IPS-NIHi11 (cell line): ENCODE measurements at places on chromosomes 2 and 18.

DNA sequence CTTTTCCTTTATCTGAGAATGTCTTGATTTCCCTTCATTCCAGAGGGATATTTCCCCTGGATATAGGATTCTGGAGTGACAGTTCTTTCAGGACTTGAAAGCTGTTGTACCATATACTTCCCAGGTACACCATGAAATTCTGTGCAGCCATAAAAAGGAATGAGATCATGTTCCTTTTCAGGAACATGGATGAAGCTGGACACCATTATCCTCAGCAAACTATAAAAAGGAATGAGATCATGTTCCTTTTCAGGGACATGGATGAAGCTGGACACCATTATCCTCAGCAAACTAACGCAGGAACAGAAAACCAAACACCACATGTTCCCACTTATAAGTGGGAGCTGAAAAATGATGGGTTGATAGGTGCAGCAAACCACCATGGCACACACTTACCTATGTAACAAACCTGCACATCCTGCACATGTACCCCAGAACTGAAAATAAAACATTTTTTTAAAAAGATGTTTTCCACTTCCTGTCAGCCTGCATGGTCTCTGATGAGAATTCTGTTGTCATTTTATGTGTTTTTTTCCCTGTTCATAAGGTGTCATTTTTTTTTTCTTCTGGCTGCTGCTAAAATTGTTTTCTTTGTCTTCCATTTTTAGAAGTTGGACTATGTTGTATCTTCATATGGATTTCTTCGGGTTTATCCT is 133.3 kb downstream of the DNAH6 start:
- DNase-seq, result no peak

DNA sequence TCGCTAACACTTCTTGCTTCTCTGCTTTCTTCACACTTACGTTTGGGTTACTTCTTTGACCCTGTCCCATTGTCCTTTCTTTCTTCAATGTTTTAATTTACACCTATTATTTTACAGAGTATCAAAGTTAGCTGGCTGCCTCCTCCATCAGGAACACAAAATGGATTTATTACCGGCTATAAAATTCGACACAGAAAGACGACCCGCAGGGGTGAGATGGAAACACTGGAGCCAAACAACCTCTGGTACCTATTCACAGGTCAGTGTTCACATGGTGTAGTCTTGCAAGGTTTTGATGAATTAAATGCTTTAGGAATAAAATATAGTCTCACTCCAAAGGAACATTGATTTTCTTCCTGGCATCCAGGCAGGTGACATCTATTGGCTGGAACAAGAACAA is 919.0 kb downstream of the MBD2 start:
- DNase-seq, result no peak

DNA sequence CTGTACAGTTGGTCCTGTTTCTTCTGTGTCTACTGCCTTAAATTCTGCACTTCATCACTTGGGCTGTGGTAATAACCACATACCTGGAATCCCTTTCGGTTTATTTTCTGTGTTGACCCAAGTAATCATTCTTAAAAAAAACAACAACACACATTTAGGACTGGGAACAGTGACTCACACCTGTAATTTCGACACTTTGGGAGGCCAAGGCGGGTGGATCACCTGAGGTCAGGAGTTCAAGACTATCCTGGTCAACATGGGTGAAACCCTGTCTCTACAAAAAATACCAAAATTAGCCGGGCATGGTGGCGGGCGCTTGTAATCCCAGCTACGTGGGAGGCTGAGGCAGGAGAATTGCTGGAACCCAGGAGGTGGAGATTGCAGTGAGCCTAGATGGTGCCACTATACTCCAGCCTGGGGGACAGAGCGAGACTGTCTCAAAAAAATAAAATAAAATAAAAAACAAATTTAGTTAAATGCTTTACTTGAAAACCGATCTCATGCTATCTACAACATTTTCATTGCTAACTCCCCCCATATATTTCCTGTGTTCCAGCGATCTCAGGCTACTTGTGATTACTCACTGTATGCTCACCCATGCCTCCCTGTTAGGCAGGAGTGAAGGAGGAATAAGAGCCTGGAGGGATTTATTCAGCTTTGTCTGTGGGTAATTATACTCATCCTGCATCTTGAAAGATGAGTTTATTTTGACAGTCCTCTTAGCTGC is 18.2 kb downstream of the ACSL3 start:
- DNase-seq, result no peak

DNA sequence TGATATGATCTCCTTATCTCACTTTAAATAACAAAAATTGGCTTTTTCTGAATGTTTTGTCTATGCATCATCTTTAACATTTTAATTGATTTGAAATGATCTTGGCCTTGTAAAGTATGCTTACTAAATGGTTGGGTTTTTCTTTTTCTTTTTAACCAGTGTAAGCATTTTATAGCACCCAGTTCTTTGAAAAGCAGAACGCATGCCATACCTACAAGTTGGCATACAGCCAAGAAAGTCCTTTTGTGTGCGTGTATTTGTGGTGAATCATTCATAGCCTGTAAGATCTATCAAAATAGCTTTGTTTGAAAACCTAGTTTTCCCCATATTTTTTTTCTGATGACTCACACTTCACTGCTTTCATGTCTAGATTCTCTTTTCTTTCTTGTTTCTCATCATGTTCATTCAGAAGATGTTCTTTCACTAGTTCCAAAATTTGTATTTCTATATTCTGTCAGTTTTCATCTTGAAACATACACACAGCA is 4.1 kb upstream of the VRK2 start:
- DNase-seq, result no peak

GRCh38 chr2:233381638-233381995 is 27.3 kb downstream of the DGKD start:
- DNase-seq, result no peak

- DNase-seq, result no peak
Observed at GRCh38 chr2:170462433-170463205, 252.5 kb upstream of the SP5 start.

GRCh38 chr2:160650196-160651118 is 156.8 kb upstream of the RBMS1 start:
- DNase-seq, result no peak

GRCh38 chr2:7703048-7703447 is 785.8 kb downstream of the RNF144A start:
- DNase-seq, result no peak

DNA sequence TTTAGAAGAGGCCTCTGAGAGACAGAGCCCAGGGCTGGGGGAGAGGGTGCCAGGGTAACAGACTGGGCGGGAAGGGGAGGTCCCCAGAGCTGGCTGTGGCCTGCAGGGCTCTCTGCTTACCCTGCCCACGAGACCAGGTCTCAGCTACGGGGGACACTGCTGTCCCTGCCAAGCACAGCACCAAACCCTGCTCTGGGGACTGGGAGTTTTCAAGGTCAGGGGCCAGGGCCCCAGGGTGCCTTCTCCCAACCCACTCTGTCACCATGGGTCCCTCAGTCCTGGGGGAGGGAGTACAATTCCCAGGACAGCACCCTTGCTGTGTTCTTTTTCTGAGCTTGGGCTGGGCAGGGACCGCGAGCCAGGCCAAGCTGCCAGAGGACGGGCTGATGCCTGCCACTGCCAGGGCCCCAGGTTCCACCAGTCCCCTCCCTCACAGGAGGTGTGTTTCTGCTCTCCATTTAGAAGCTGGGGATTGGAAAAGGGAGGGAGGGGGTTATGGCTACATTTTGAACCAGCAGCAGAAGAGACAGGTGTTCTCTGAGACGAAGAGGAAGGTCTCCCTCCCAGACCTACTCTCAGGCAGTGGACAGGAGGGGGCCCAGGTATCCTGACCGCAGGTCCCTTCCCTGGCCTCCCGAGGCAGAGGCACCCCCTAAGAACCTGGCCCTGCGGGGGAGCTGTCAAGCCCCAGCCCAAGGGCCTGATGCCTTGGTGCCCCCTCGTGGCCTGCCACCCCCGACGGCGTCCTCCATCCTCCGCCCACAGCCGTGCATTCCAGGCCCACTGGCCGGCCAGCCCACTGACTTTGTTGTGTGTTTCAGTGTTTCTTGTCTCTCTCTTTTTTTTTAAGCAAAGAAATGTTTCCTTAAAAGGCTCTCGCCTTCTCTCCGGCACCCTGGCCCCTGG is 80.4 kb downstream of the TNS1 start:
- DNase-seq, result peak; percentile 57

DNA sequence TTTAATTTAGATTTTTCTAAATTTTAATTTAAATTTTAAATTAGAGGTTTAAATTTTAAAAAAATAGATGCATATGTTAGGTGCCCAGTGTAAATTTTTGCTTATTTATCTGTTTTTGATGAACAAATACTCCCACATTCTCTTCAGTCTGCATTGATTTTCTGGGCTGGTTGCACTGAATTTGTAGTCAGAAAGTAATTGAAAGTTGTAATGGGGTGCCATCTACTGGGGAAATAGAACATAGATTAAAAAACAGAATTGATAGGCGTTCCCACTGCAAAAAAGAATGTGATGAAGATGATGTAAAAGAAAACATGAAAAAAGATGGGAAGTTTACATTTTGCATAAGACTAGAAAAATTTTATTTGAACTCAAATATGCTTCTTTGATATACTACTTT is 51.7 kb upstream of the CCDC85A start:
- peak; percentile 28 for DNase-seq

DNA sequence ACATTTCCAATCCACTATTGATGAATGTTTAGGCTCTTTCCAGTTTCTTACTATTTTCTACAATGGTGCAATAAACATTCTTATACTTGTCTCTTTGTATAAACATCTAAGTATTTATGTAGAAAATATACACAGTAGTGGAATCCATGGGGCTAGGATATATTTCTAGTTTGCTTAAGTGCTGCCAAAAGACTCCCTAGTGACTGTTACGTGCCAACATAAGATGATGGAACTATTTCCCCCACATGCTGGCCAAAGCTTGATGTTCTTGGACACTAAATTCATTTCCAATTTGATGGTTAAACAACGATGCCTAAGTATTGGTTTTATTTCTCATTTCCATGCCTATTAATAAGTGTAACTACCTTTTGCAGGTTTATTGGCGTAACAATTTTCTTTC is 378.4 kb upstream of the HNRNPA3 start:
- no peak for DNase-seq

DNA sequence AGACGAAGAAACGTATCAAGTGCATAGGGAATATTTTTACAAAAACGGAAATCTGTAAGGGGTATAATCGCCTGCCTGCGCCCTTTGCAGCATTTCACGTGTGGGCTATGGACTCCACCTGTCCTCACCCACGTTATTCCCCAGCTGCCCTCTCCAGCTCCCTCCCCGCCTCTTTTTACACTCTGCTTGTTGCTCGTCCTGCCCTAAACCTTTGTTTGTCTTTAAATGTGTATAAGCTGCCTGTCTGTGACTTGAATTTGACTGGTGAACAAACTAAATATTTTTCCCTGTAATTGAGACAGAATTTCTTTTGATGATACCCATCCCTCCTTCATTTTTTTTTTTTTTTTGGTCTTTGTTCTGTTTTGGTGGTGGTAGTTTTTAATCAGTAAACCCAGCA is 169.4 kb upstream of the SIX3 start:
- no peak for DNase-seq

DNA sequence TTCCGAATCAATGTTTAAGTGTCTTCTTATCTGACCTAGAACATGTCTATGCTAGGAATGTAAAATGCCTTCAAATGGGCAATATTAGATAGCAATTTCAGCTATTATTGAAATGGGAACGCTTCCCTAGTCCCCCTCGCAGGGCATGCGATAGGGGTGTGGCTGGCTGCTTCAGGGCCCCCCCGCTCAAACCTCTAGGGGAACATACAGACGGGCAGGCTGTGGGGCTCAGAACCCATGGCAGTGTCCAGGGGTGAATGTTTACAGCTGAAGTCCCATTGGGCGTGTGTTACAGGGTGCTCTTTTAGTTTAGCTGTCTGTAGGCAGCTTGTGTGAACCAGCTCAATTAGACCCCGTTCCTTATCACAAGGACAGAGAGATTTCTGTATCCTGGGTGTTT is 315.9 kb downstream of the DSEL start:
- DNase-seq, result no peak

- no peak for DNase-seq
Observed at GRCh38 chr2:46082531-46083485, 214.4 kb upstream of the EPAS1 start.

- DNase-seq, result no peak
Observed at GRCh38 chr2:212384027-212384426, 154.6 kb downstream of the ERBB4 start.

DNA sequence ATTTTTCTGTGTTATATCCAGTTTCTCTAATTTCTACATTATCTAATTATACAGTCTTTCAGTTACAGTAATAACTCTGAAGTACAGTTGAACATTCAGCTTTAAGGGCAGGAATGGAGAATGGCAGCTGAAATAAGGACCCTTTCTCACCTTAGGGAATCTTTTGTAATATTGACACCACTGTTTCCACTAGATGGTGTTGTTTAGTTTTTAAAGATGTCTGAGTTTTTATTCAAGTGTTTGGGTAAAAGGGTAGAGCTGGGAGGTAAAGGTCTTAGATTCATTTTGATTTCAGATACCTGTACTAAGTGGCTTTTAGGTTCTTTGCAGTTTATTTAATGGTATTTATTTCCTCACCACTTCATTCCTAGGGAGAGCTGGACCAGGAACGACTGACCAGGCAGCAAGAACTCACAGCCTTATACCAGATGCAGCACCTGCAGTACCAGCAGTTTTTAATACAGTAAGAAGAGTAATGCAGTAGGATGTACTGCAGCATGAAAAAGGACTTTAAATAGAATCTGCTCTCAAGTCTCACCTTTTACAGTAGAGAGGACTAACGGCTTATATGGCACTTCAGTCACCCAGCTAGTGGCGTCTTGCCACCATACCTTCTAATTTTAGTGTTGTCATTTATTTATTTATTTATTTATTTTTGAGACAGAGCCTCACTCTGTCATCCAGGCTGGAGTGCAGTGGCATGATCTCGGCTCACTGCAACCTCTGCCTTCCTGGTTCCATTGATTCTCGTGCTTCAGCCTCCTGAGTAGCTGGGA is 33.2 kb upstream of the KCNJ13 start:
- no peak for DNase-seq

- DNase-seq, result no peak
Observed at GRCh38 chr2:196703695-196704094, 64.2 kb downstream of the CCDC150 start.

DNA sequence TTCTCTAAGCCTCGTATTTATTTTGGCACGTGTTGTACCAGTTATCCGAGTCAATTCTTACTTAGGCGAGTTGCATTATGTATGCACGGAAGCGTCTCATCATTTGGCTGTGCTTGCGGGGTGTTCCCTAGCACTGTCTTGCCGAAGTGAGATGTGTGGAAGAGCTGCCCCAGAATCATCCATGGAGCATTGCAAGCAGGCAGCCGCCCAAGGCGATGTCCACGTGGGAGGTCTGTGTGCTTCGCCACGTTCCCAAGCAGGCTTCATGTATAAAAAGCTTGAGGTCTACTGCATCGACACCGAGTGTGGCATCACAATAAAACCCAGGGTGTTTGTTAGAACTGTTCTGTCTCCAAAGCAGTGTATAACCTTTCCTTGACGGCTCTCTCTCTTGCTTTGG is 849.9 kb downstream of the DCDC2C start:
- no peak for DNase-seq

DNA sequence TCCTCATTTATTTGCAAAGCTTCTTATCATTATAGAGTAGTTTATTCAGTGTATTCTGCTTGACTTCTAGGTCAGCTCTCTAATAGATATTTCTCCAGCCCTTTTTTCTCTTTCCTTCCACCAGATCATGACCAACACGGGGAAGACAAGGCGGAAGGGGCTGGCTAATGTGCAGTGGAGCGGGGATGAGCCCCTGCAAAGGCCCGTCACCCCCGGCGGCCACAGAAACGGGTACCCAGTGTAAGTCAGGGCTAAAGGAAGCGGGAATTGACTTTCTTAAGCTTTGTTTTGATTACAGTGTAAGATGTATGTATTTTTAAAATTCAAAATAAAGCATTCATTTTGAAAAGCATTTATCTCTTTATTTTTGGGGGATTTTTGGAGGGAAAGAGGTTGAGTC is 50.7 kb upstream of the B3GNT7 start:
- no peak for DNase-seq

GRCh38 chr2:173101687-173102086 is 26.0 kb downstream of the MAP3K20 start:
- no peak for DNase-seq
